RPMI8226 (cell line): ENCODE measurements at places on chromosomes 12 and 14.

- DNase-seq, result no peak
Observed at GRCh38 chr14:43877351-43877960, 629.6 kb downstream of the FSCB start.

DNA sequence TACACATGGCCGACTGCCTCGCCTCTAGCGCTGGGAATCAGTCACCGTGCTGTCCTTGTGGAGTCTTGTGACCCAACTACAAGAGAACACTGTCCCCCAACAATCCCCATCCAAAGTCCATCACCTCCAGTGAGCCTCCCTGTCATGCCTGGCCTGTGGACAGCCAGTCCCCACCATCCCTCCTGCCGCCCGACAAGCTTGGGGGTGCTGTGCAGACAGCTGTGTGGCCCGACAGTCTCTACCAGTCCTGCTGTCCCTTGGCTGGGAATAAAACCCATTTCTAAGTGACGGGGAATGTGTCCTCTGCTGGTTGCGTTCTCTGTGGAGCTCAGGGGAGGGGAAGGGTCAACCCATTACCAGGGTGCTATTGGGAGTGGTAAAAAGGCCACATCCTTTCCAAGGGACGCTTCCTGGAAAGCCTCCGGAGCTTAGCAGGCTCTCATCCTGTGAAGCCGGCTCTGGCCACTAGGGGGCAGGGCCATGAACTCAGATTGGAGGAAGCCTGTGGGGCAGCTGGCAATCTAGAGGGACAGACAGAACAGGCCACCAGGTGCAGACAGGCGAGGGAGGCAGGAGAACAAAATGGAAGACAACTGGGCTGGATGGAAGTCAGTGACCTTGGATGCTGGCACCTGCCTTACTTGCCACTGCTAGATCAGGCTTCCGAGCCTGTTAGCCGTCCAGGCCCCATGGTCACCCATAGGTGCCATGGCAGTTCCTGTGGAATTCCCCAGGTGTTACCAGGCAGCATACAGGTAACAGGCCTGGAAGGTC is 12.0 kb upstream of the BLTP3B start:
- peak; percentile 70 for DNase-seq

DNA sequence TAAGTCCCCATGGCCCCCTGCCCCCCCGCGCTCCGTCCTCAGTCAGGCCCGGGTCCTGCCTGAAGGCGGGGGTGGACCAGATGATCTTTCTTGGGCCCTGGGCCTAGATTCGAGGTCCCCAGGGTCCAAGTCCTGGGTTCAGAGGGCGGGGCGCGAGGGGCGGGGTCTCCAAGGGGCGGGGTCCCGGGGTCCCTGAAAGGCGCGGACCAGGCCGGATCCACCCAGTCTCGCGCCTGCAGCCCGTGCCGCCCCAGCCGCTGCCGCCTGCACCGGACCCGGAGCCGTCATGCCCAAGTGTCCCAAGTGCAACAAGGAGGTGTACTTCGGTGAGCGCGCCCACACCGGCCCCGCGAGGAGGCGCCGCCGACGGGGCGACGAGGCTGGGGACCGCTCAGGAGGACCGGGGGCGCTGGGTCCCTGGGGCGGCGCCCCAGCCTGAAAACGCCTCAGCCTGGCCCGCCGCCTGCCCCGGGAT is 325 bp downstream of the CRIP1 start:
- peak; percentile 28 for DNase-seq

- no peak for DNase-seq
Observed at GRCh38 chr12:29733060-29733459, 50.7 kb downstream of the TMTC1 start.

DNA sequence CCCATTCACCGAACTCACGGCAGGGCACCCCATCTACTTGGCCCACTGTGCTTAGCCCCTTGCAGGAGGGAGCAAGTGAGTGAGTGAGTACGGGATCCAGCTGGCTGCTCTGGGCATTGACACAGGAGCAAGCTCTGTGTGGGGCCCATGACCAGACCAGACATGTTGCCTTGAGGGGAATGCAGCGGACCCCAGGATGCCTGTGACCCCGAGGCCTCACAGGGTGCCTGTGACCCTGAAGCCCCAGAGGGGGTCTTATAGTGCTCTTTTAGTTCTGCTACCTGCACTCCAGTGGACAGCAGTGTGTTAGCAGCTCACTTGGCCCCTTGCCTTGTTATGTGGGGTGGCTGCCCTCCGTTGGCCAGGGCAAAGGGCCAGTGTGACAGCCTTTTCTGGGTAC is 255.8 kb downstream of the ETNK1 start:
- DNase-seq, result no peak

- peak; percentile 28 for DNase-seq
Observed at GRCh38 chr14:90503582-90503981, 106.8 kb downstream of the CALM1 start.

DNA sequence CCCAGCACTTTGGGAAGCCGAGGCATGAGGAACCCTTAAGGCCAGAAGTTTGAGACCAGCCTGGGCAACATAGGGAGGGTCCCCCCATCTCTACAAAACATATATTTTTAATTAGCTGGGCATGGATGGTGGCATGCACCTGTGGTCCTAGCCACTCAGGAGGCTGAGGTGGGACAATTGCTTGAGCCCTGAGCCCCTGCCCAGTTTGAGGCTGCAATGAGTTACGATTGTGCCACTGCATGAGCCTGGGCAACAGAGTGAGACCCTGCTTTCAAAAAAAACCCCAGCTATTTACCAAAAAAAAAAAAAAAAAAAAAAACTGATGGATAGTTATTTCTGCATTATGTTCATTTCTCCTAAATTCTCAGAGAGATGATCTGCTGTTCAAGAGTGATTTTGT is 230.0 kb downstream of the SOX5 start:
- DNase-seq, result no peak

GRCh38 chr12:127106041-127106440 is 1160.9 kb upstream of the TMEM132C start:
- DNase-seq, result no peak

DNA sequence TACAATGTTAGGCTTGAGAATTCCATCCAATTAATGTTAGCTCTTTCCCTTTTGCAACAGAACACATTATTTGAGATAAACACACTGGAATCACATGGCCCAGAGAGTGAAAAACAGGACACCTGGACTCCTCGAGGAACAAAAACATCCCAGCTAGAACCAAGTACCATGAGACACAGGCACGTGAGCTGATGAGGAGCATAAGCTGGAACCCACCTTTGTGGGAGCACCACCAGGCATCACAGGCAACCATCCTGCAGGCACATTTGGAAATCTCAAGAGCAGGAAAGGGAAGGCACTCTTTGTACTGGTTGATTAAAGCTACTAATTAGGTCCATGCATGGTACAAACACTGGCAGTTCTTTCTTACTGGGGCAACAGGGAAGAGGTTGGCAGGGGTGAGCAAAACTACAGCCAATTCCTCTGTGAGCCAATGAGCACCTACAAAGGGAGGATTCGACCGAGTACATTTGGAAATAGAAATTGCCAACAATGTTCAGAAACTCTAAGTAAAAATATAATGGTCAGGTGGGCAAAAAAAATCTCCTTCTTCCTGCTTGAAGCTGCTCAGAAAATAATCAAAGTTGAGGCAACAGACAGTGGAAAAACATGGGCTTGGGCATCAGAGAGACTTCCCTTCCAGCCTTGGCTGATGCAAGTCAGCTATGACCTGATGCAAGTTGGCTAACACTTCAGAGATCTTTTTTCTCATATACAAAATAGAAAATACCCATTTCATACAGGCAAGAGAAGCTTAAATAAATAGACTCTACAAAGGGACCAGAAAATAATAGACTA is 216.7 kb downstream of the NUAK1 start:
- DNase-seq, result no peak

- peak; percentile 98 for DNase-seq
Observed at GRCh38 chr12:52243856-52244614, 11.0 kb downstream of the KRT7 start.

- no peak for DNase-seq
Observed at GRCh38 chr14:32226056-32226455, 23.0 kb upstream of the RNU6-8 start.

DNA sequence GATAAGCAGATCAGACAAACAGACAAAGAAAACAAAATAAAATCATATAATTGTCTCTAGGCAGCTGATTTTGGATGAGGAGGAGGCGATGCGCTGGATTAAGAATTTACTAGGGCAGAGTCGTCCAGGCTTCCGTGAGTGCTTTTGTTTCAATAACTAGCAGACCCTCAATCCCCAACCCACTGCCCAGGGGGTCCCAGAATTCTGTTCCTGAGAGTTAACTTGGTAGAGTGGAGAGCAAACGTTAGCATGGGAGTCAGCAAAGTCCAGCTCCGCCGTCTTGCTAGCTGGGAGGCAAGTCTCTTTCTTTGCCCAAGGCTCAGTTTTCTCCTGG is 95.5 kb upstream of the TBX5 start:
- DNase-seq, result no peak

GRCh38 chr12:11658791-11659190 is 9.3 kb downstream of the ETV6 start:
- no peak for DNase-seq

GRCh38 chr14:89202413-89203190 is 214.4 kb downstream of the FOXN3 start:
- DNase-seq, result no peak

DNA sequence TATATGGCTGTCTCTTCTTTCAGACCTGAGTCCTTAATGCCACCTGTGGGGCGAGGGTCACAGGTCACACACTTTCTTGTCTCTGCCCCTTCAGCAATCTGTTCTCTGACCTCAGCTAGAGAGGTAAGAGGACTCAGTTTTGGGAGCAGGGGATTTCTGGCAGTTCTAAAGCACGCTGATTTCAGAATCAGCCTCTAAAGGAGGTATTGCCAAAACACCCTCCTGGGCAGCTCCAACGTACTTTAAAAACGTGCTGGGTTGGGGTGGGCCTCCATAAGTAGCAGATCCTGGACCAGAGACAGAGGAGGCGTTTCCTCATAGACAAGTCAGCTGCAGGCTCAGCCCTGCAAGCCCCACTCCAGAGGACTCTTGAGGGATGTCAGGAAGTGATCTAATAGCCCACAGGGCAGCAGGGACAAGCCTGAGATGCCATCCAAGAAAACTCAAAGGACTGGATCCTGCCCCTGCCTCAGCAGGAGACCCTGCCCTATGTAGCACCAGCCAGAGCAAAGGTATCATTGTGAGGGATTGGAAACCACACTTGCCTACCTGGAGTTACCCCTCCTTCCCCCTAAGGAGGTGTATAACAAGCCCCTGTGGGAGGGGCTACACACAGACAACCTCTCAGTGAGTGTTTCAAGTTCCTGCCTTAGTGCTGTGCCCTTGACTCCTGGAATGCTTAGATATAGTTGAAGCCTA is 8.5 kb downstream of the CTDSP2 start:
- peak; percentile 75 for DNase-seq

DNA sequence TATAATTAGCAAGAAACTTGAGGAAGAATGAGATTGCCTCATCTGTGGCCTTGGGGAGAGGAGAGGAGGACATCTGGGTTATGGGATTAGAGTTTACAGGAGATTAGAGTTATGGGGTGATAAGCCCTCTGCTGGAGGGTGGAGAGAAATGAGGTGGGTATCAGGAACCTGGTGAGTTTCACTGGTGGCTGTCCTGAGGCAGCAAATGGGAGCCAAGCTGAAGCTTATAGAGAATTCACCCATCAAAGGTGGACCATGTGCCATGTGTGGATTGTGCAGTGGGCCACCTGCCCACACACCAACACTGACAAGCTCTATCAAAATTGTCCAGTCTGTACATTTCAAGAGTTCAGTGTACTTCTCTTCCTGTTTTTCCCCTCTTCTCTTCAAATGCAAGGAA is 135.3 kb downstream of the AEBP2 start:
- no peak for DNase-seq

DNA sequence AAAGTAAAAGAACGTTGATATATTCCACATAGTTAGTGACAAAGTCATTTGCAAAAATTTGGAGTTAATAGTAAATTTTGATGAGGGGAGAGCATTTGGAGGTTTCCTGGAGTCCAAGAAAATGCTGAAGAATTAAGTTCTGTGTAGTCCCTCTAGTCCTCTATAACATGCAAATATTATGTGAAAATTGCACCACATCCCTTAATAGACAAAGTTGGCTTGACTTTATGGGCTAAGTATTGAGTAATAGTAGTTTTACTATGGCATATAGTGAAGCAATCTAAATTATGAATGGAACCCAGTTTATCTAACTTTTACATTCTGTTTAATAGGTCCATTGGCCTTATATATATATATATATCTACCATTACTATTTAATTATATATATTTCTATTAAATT is 66.4 kb upstream of the DCN start:
- no peak for DNase-seq

GRCh38 chr14:77375973-77376770 is 722 bp downstream of the TMED8 start:
- DNase-seq, result no peak

DNA sequence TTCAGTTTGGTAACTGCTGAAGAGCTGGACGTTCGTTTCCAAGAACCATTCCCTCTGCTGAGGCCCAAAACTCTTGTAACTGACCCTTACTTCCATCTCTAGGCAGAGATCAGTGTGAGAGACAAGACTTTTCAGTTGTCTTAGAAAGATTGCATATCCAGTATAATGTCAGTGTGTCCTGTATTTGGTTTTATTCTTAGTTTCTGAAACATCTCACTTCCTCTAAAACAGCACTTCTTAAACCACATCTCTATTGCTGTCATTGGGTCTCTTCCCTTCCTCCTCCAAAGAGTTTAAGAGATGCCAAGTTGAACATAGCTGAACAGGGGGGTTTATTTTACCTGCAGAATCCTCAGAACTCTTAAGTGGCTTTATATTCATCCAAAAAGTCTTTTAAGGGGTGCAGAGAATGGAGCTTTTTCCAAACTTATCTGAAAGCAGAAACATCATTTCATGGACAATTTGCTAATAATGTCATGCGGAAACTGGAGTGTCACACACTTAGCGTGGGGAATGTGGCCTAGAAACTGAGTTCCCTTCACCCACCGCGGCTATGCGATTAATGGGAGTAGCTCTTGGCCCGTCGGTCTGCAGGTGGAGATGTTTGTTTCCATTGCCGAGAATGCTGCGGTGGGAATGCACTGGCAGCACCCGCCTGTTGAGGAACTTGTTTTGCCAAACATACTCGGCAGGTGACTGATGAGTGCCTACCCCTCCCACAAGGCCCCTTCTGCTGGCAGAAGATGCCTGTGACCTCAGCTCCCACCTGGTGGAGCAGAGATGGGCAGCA is 148.2 kb downstream of the ADGRD1 start:
- peak; percentile 33 for DNase-seq

DNA sequence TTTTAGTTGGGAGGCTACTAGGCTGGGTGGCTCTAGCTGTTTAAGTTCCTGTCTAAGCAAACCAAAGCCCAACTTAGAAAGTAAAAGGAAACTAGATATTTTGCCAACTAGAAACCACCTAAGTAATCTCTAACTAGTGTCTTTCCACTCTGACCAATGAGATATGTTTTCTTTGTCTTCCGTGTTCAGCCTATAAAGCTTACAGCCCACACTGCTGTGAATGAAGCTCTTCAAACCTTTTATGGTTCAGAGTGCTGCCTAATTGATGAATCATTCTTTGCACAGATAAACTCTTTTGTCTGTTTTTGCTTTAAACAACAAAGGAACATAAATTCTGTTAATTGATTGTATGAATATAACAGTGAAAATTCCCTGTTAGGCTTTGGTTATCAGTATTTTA is 66.1 kb downstream of the FUT8 start:
- DNase-seq, result no peak

DNA sequence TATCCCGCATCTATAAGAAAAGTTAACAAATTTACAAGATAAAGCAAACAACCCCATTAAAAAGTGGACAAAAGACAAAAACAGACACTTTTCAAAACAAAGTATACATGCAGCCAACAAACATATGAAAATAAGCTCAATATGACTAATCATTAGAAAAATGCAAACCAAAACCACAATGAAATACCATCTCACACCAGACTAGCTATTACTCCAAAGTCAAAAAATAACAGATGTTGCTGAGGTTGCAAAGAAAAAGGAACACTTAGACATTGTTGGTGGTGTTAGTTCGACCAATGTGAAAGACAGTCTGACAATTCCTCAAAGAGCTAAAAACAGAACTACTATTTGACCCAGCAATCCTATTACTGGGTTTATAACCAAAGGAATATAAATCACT is 968.6 kb upstream of the USP15 start:
- no peak for DNase-seq
